ENCODE measurements at places on chromosomes 13 and 19. TPM values are rescaled to one million over a fixed set of nuclear protein-coding genes. Genes with fewer than 3 reads are reported as not detected.

TMEM38A gene
- 127 TPM for polyA plus RNA-seq

STARD13 gene
- polyA plus RNA-seq, result 21.4 TPM

ARHGAP35 gene
- 36.5 TPM for polyA plus RNA-seq

FLT3LG gene
- 3.2 TPM for polyA plus RNA-seq

ATP12A gene
- not detected for polyA plus RNA-seq

MYO9B gene
- 32.6 TPM for polyA plus RNA-seq

LRRC63 gene
- polyA plus RNA-seq, result 0.11 TPM

FBN3 gene
- polyA plus RNA-seq, result 6.4 TPM

FLT1 gene
- polyA plus RNA-seq, result 14.4 TPM

MFSD12 gene
- 25.2 TPM for polyA plus RNA-seq

CRYL1 gene
- polyA plus RNA-seq, result 26.3 TPM

ZNF677 gene
- 26.4 TPM for polyA plus RNA-seq

ZNF563 gene
- polyA plus RNA-seq, result 1.8 TPM

LCP1 gene
- polyA plus RNA-seq, result 9.1 TPM

SCEL gene
- polyA plus RNA-seq, result not detected

LIM2 gene
- polyA plus RNA-seq, result not detected

AKAP11 gene
- polyA plus RNA-seq, result 23.2 TPM

IGFL2 gene
- not detected for polyA plus RNA-seq

MBD3L3 gene
- not detected for polyA plus RNA-seq

FFAR2 gene
- 0.09 TPM for polyA plus RNA-seq

CALR3 gene
- polyA plus RNA-seq, result not detected

TSSK6 gene
- polyA plus RNA-seq, result 0.56 TPM

OSCAR gene
- 0.39 TPM for polyA plus RNA-seq

SMIM44 gene
- polyA plus RNA-seq, result not detected

PRR19 gene
- polyA plus RNA-seq, result 0.49 TPM

PCP2 gene
- not detected for polyA plus RNA-seq

OR10H1 gene
- polyA plus RNA-seq, result 0.04 TPM

LYPD5 gene
- polyA plus RNA-seq, result 0.34 TPM

BRME1 gene
- 3.0 TPM for polyA plus RNA-seq
